ENCODE measurements at places on chromosomes 1 and 21. TPM values are rescaled to one million over a fixed set of nuclear protein-coding genes. Genes with fewer than 3 reads are reported as not detected.

ADAM30 gene
- not detected for total RNA-seq

CYP4A11 gene
- not detected for total RNA-seq

- DNase-seq = peak; percentile 47
Observed at GRCh38 chr1:42747125-42747524, 7.1 kb upstream of the CLDN19 start.

TNNT2 gene
- total RNA-seq = not detected

GRCh38 chr1:161200421-161200991 lies 1.7 kb upstream of the ADAMTS4 start:
- no peak for DNase-seq

DNA sequence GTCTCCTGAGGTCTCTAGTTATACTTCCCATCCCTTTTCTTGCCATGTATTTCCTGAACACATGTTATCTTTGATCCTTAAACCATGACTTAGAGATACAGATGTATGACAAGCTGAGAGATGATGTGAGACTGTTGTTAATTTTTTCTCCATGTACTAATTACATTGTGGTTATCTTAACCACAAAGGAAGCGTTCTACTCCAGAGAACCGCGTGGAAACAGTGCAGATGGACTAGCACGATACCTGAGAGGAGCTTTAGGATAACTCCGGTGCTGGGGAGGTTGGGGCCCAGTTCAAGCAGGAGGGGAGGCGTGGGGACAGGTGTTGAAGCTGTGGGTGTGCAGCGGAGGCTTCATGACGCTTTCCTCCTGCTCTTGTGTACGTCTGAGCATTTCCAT lies 17.5 kb downstream of the PDE9A start:
- DNase-seq = no peak

Measured in CD8-positive, alpha-beta T cell (primary cell).